Activated T-helper 17 cell treated with anti-CD3 and anti-CD28 coated beads, Interleukin-2, amount 50 U/mL, for 72 hours (primary cell): ENCODE measurements at places on chromosomes 1 and 21.

DNA sequence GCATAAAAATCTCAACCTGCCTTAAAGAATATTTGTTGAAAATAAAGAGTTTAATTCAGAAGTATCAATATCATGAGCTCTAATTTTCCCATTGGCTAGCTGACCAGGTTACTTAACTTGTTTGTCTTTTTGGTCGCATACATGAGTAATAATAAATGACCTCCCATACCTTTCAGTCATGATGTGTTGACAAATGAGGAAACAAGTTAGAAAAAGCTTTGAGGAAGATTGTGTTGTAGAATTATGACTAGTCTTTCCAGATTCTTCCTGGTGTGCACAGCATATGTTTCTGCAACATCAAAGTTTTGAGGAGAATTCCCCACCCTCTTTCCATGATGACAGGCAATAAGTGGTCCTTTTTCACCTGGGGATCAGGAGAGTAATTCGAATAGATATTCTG is 17.6 kb upstream of the PAPPA2 start:
- H3K4me1 ChIP-seq = no peaks in the 10 kb centered on the region
- H3K4me3 ChIP-seq = no peak overlapping the region
- H3K27me3 ChIP-seq = peaks cover 10% of the 10 kb centered on the region
- no peak for ATAC-seq
- H3K27ac ChIP-seq = no peak overlapping the region

- no peaks in the 10 kb centered on the region for H3K36me3 ChIP-seq
- no peaks in the 10 kb centered on the region for H3K4me1 ChIP-seq
- peak; percentile 59 for ATAC-seq
- no peak overlapping the region for H3K4me3 ChIP-seq
- H3K27ac ChIP-seq = no peak overlapping the region
Observed at GRCh38 chr1:115595279-115596079, 46.3 kb upstream of the VANGL1 start.

GRCh38 chr1:169141356-169141755 is 34.9 kb downstream of the ATP1B1 start:
- peaks cover 5% of the 10 kb centered on the region for H3K4me1 ChIP-seq
- H3K4me3 ChIP-seq = no peak overlapping the region
- H3K36me3 ChIP-seq = peaks cover 6% of the 10 kb centered on the region

- no peak for ATAC-seq
- no peaks in the 10 kb centered on the region for H3K27me3 ChIP-seq
- H3K36me3 ChIP-seq = no peaks in the 10 kb centered on the region
- H3K4me1 ChIP-seq = no peaks in the 10 kb centered on the region
- H3K4me3 ChIP-seq = no peak overlapping the region
Observed at GRCh38 chr1:68633141-68633919, 136.4 kb upstream of the DEPDC1 start.

DNA sequence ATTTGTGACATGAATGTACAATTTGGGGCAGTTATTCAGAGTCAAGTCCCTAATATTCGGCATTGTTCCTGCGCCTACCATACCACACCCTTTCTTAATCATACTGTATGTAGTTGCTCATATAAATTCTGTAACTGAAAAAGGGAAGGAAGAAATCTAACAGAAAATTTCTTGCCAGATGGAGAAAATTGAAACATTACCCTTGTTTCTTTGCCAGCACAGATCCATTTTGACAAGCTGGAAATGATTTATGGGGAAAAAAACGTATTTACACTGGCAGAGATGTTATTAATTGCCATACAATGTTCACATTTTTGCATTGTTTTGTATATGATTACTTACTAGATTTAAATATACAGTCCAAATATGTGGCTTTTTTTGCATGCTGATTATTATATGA is 363.8 kb upstream of the PKN2 start:
- H3K27ac ChIP-seq = no peak overlapping the region
- no peaks in the 10 kb centered on the region for H3K4me1 ChIP-seq
- peaks cover 12% of the 10 kb centered on the region for H3K27me3 ChIP-seq
- no peak overlapping the region for H3K4me3 ChIP-seq

GRCh38 chr1:67571901-67572593 is 113.0 kb upstream of the GADD45A start:
- H3K27me3 ChIP-seq = peaks cover 4% of the 10 kb centered on the region
- H3K36me3 ChIP-seq = no peaks in the 10 kb centered on the region
- no peak overlapping the region for H3K27ac ChIP-seq
- ATAC-seq = no peak
- H3K4me3 ChIP-seq = no peak overlapping the region

GRCh38 chr1:50796272-50796671 is 163.8 kb downstream of the FAF1 start:
- H3K36me3 ChIP-seq = peaks cover 5% of the 10 kb centered on the region
- no peak for ATAC-seq
- H3K27ac ChIP-seq = no peak overlapping the region
- H3K4me3 ChIP-seq = no peak overlapping the region

- H3K4me1 ChIP-seq = no peaks in the 10 kb centered on the region
- H3K36me3 ChIP-seq = no peaks in the 10 kb centered on the region
- ATAC-seq = no peak
- no peak overlapping the region for H3K4me3 ChIP-seq
- peaks cover 4% of the 10 kb centered on the region for H3K27me3 ChIP-seq
- H3K27ac ChIP-seq = peak overlapping the region; percentile 12
Observed at GRCh38 chr21:34235514-34235913, 128.3 kb upstream of the KCNE2 start.

DNA sequence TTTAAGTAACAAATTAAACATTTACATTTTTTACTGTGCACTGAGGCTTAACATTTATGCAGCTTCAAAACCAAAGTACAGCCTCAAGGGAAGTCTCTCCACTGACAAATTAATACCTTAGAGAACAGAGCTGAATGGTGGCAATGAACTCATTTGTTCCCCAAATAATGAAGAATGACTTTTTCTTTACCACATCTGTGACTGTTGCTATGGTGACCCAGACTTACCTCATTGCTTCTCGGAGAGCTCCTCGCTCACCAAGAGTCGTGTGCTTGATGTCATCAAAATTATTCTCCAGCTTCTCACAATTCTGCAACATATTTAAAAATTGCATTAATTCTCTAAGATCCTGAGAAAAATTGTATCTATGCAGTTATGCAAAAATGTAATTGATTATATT is 92.9 kb downstream of the DPYD start:
- no peaks in the 10 kb centered on the region for H3K27me3 ChIP-seq
- no peaks in the 10 kb centered on the region for H3K4me1 ChIP-seq
- no peak overlapping the region for H3K4me3 ChIP-seq
- peak; percentile 49 for ATAC-seq
- H3K27ac ChIP-seq = no peak overlapping the region

GRCh38 chr1:25019337-25020172 is 89.5 kb upstream of the RUNX3 start:
- peak overlapping the region; percentile 74 for H3K4me3 ChIP-seq
- H3K27me3 ChIP-seq = no peaks in the 10 kb centered on the region
- H3K27ac ChIP-seq = no peak overlapping the region
- H3K36me3 ChIP-seq = no peaks in the 10 kb centered on the region

DNA sequence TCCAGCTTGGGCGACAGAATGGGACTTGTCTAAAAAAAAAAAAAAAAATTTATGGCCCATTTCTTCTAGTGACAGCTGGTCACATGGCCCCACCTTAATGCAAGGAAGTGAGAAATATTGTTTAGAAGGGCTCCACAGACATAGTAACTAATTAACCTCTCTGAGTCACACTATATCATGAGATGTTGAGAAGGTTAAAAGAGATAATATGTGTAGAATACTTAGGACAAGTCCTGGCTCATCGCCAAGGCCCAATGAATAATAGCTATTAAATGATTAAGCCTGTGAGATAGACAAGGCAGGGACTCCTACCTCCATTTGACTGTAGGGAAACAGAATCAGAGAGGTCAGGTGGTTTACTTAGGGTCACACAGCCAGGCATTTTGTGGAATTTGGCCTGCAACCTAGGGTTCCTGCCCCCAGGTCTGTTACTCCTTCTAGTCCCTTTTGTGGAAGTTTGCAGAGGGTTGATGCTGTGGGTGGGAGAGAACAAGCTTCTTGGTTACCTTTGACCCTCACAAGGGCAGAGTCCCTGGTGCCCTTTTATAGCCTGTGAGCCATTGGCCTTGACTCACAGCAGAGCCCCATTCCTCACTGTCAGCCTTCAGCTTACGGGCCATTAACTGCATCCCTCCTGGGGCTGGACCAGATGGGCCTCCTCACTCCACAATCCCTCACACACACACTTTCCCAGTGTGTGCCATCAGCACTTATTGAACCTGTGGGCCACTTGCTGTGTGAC is 48.5 kb downstream of the OPRD1 start:
- H3K27ac ChIP-seq = no peak overlapping the region
- H3K4me3 ChIP-seq = no peak overlapping the region
- H3K27me3 ChIP-seq = no peaks in the 10 kb centered on the region
- H3K36me3 ChIP-seq = no peaks in the 10 kb centered on the region
- no peaks in the 10 kb centered on the region for H3K4me1 ChIP-seq

- H3K27me3 ChIP-seq = peaks cover 23% of the 10 kb centered on the region
- no peak overlapping the region for H3K4me3 ChIP-seq
- H3K36me3 ChIP-seq = no peaks in the 10 kb centered on the region
Observed at GRCh38 chr1:17292299-17293160, 15.5 kb upstream of the PADI4 start.

GRCh38 chr1:201264072-201264471 is 19.2 kb upstream of the PKP1 start:
- no peaks in the 10 kb centered on the region for H3K4me1 ChIP-seq
- no peak for ATAC-seq
- no peak overlapping the region for H3K4me3 ChIP-seq
- H3K36me3 ChIP-seq = no peaks in the 10 kb centered on the region

DNA sequence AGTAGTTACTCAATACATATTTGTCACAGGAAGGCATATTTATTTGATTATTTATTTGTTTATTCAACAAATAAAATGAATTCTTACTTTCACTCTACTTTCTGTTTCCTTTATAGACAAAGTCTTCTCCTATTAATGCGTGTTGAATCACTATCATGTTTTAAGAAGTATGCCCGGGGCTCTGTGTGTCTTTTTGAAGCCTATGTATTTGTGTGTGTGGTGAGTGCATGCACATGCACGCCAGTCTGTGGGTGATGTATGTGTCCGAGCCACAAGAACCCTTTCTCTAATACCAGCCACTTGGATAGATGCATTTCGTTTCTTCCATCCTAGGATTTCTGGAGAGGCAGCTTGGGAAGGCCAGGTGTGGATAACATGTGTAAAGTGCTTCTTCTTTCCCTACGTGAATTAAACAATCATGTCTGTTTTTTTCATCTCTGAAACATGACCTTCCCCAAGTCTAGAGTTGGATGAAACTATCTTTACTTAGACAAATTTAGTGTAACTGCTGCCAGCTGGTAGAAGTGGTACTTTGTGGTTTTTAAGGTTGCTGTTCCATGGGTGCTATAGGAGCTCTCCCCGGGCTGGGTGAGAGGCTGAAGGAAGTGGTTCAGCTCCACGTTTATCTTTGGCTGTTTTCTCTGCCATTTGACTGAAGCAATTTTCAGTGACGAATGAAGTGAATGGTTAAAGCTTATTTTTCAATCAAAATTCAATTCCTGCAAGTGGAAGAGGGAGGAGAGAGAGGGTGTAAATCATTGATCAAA is 46.8 kb upstream of the PPM1J start:
- H3K36me3 ChIP-seq = no peaks in the 10 kb centered on the region
- H3K4me1 ChIP-seq = no peaks in the 10 kb centered on the region
- peaks cover 30% of the 10 kb centered on the region for H3K27me3 ChIP-seq
- H3K4me3 ChIP-seq = no peak overlapping the region
- ATAC-seq = no peak

DNA sequence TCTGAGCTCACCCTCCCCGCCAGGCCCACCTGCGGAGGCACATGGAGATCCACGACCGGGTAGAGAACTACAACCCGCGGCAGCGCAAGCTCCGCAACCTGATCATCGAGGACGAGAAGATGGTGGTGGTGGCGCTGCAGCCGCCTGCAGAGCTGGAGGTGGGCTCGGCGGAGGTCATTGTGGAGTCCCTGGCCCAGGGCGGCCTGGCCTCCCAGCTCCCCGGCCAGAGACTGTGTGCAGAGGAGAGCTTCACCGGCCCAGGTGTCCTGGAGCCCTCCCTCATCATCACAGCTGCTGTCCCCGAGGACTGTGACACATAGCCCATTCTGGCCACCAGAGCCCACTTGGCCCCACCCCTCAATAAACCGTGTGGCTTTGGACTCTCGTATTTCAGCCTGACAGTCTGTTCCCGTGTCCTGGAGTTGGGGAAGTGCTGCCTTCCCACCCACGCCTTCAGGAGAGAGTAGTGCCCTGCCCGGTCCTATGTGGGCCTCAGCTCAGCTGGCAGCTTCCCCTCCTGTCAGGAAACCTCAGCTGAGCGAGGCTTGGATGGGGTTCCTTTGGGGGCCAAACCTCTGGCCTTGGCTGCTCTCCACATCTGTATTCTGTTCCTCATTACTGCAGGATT is 9.2 kb downstream of the ZBTB48 start:
- H3K4me1 ChIP-seq = peaks cover 6% of the 10 kb centered on the region
- peaks cover 42% of the 10 kb centered on the region for H3K36me3 ChIP-seq
- no peaks in the 10 kb centered on the region for H3K27me3 ChIP-seq
- ATAC-seq = no peak
- peak overlapping the region; percentile 12 for H3K27ac ChIP-seq
- H3K4me3 ChIP-seq = no peak overlapping the region

DNA sequence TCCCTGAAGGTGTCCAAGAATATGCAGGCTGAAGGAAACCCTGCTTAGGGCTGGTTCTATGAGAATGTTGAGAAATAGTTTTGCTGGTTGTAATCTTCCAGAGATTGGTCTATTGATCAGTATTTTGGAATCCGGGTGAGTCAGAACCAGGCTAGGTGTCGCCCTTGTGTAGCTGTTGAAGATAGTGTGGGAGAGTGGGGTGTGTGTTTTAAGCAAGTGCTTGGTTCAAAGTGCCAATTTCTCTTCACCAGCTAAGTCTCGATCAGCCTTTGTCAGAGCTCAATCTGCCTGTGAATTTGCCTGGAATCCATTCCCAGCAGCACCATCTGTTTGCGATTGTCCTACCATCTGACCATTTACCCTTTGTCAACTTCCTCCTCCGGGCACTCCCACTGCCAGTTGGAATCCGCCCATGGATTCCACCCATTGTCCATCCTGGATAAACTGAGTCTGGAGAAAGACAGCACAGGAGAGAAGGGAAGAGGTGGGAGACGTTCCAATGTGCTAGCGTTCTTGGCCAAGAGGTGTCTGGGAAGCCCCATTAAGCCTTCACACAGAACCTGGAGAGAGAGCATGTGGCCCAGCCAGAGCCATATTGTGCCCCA is 59.4 kb upstream of the CYP2J2 start:
- ATAC-seq = no peak
- no peaks in the 10 kb centered on the region for H3K36me3 ChIP-seq
- H3K4me1 ChIP-seq = no peaks in the 10 kb centered on the region
- H3K27ac ChIP-seq = no peak overlapping the region
- peaks cover 9% of the 10 kb centered on the region for H3K27me3 ChIP-seq

DNA sequence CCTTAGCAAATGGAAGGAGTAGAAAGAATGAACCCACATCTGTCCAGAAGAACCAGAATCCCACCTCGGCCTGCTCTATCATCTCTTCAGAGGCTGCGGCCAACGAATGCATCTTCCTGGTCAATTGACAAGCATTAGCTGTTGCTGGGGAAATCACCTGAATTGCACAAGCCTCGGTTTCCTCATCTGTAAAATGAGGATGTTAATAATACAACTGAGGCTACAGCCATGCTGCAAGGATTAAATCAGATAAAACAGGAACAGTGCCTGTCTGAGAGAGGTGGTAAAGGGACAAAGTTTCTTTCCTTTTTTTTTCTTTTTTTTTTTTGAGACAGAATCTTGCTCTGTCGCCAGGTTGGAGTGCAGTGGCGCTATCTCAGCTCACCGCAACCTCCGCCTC is 99.8 kb downstream of the KIF14 start:
- no peak for ATAC-seq
- H3K4me1 ChIP-seq = no peaks in the 10 kb centered on the region
- no peak overlapping the region for H3K4me3 ChIP-seq
- H3K36me3 ChIP-seq = no peaks in the 10 kb centered on the region
